ENCODE measurements at places on chromosomes 16 and 17. TPM values are rescaled to one million over a fixed set of nuclear protein-coding genes. Genes with fewer than 3 reads are reported as not detected.

The ASPA gene
- 0.16 TPM for total RNA-seq

The GPR139 gene
- not detected for total RNA-seq

The SRCIN1 gene
- 21.4 TPM for total RNA-seq

The EFNB3 gene
- 28.2 TPM for total RNA-seq

Measured in mesothelial cell of epicardium (in vitro differentiated cells).